ENCODE measurements at places on chromosomes 5 and 9.

- DNase-seq = no peak
Observed at GRCh38 chr9:130473566-130473965, 28.8 kb downstream of the ASS1 start.

DNA sequence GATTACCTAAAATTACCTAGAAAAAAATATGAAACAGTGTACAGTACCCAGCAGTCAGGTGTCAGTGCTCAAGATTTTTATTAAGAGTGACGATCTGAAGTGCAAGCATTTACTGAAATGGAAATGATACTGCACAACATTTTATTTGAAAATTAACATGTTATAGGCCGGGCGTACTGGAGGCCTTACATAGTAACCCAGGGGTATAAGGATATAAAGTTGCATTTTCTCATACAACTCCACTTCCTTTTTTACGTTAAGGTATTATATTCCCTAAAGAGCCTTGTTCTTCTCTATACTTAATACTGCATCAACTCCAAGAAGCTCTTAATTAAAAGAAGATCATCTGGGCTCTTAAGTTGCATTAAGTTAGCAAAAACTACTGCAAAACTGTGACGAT is 3.3 kb downstream of the MAT2B start:
- no peak for DNase-seq

DNA sequence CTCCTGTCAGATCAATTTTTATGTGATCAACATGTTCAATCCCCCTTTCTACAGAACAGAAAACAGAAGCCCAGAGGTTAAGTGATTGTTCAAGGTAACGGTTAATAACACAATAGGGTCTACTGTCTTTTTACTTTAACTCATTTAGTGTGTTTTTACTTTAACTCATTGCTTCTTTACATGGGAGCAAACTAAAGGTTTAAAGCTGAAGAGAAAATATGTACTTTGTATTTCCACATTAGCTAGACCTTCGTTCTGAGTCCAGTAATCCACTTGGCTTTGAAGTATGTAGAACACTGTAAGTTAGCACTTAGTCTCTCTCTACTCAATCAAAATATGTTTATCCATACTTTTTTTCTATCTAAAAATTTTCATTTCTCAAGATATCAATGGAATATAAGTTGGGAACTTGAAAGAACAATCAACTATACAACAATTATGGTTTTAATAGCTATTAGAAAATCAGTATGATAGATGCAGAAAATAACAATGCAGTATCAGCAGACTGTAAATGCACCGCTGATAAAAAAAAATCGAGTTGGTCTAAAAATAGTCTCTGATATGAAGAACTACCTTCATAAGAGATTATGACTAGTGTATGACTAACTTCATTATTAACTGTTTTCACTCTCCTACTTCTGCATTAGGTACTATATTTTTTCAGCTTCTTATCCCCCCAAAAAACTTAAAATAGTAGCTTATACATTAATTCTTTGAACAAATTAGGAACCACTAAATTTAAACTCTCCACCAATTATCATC is 20.6 kb downstream of the PGGT1B start:
- DNase-seq = no peak

DNA sequence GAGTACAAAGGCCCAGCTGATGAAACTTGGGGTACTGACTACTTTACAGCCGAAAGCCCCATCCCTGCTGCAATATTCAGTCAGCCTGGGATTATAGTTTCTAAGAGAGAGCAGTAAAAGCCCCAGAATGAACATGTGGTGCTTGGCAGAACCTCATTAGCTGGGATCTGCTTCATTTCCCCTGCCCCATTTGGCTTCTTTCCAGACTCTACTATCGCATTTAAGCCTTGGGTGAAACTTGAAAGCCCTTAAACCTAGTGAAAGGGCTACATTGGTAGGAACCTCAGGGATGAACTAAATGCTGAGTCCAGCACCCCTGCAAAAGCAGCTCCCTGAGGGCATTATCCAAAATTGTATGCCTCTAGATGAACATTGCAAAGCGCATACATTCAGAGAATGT is 631.1 kb downstream of the ACTL7B start:
- DNase-seq = no peak

GRCh38 chr9:130461218-130461630 is 16.5 kb downstream of the ASS1 start:
- peak; percentile 55 for DNase-seq

GRCh38 chr9:16307626-16308195 is 562.8 kb downstream of the BNC2 start:
- no peak for DNase-seq
